ENCODE measurements at places on chromosomes 5 and 9.

GRCh38 chr5:175681045-175681967 lies 23.4 kb downstream of the HRH2 start:
- no peak for DNase-seq

DNA sequence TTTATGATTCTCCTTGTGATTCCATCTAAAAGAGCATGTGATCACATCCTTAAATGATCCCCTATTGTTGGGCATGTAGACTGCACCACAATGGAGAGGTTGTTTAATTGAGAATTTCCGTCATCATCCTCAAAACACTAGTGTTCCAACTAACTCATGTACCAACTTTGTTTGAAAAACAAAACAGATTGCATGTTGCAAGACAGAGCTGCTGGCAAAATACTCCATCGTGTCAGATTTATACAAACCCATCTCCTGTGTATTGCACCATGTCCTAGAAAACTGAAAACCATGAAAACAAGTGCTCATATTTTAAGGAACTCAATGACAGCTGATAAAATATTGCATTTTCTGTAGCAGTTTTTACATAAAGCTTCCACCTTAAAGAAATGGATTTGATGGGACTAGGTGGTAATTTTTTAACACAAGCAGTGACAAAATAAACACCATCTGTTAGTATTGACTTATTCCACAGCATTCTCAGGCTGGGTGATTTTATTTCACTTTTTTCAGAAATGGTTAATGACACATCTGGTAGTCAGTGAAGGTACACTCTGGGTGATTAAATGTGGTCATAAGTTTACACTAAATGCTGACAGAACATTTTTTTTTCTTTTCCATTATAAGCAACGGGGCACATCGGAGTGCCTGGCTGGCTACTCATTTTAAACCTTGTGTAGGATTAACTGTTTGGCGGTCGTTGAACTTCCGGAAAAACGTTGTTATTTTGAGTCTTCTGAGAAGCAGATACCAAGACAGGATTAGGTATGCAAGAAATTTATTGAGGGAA lies 602.9 kb upstream of the WWC1 start:
- DNase-seq, result no peak

DNA sequence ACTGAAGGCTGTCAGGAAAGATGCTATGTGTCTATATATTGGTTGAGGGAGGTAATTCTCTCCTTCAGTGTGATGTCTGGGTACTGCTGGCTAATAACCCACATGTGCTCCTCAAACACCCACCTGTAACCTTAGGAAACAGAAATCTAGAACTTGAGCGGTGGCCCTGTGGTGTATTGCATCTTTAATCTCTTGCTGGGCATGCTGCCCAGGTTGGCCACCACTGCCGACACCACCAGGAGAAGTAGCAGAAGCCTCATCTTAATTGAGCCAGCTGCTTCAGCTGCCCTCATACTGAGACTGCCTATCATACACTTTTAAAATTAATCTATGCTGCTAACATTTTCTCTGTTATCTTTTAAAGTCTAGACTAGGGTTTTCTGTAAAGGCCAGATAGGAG lies 103.5 kb upstream of the C5orf63 start:
- no peak for DNase-seq

DNA sequence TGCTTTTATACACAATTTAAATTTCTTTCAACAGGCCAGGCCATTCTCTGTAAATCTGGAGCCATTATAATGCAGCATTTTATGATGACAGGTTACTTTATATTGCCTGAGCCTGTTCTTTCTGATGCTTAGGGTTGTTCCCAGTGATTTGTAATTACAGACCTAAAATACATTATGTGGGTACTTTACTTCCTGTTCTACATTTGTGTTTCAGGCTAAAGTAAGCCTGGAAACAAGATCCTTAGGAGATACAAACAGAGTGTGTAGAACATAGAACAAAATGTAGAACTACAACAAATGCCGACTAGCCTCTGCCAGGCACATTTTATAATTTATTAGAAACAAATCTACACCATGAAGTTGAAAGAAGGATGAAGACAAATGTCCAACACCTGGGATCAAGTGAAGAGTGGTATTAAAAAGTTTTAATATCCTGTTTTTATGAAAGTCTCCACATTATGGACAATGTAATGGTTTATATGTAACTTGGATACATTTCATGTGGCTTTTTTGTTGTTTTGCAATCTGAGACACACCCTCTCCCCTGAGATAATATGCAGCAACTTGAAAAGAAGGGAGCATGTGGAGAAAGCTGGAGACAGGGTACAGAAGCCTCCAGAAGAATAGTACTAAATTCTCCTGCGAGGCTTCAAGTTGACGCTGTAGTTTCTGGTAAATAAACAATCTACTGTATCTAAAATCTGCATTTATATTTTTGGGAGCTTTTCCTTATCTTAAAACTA lies 46.9 kb downstream of the VCAN start:
- DNase-seq, result no peak
